Chondrocyte (in vitro differentiated cells): ENCODE measurements at places on chromosomes 4 and X. TPM values are rescaled to one million over a fixed set of nuclear protein-coding genes. Genes with fewer than 3 reads are reported as not detected.

DNA sequence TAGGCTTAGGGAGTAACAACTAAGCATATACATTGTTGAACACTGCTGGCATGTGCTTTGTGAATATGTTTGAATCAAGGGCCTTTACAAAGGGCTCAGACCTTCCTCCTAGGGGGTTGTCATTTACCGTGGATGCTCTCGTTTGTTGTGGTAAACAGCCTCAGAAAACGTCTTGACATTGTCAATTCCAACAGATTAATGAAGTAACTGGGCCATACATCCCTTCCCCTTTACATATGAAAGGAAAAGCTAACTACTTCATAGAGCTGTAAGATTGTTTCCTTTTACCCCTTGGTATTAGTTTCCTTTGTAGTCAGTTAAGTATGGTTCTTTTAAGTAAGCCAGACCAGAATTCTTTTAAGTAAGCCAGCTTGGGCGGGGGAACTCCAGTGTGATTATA lies 42.9 kb downstream of the FAT4 start:
- no peaks in the 10 kb centered on the region for H3K27me3 ChIP-seq
- no peak overlapping the region for H3K27ac ChIP-seq
- H3K4me1 ChIP-seq, result peaks cover 10% of the 10 kb centered on the region

Gene EVC2
- 2.8 to 5.5 TPM (median 5.5 TPM) in 3 replicates for total RNA-seq

- DNase-seq, result no peak
- no peaks in the 10 kb centered on the region for H3K4me1 ChIP-seq
- no peak overlapping the region for H3K4me3 ChIP-seq
- peaks cover 2% of the 10 kb centered on the region for H3K27me3 ChIP-seq
- H3K36me3 ChIP-seq, result no peaks in the 10 kb centered on the region
These were observed 174.4 kb upstream of the ATP6AP2 start for GRCh38 chrX:40406330-40406859.

DNA sequence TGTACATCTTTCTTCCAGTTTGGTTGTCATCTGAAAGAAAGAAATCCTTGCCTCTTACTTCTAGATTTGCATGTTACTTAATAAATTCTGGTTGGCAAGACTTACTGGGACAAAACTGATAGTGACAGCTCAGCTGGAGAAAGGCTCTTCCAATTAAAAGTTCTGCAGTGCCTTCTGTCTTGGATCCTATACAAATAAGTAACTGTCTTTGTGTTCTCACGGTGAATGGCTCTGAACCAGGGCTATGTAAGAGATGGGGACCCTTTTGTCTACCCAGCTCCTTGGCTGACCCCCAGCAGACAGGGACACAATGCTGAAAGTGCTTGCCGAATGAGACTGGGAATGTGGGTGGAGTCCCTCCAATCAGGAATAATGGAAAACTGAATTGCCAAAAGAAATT lies 89.5 kb downstream of the AASDH start:
- H3K4me3 ChIP-seq, result no peak overlapping the region
- H3K4me1 ChIP-seq, result peaks cover 16% of the 10 kb centered on the region
- no peaks in the 10 kb centered on the region for H3K27me3 ChIP-seq
- H3K27ac ChIP-seq, result no peak overlapping the region
- DNase-seq, result no peak
- H3K36me3 ChIP-seq, result peaks cover 1% of the 10 kb centered on the region

Gene RTL5
- total RNA-seq, result 8.5 to 14.4 TPM (median 14.1 TPM) in 3 replicates

DNA sequence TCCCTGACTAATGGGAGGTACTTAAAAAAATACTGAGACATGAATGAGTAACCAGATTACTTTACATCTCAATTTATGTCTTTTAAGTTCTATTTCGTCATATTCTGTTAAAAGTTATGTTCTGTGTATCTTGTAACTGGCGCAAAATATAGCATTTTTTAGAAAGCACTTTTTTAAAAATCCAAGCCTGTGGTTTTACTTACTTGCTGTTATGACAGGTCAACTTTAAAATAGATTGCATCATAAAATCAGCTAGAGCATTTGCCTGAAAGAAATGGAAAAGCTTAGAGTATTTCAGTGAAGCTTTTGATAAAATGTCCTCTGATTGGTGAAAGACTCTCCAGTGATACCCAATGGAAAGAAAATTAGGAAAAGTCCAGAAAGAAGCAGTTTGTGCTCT lies 1892.3 kb upstream of the TENM3 start:
- no peaks in the 10 kb centered on the region for H3K36me3 ChIP-seq
- DNase-seq, result no peak
- no peaks in the 10 kb centered on the region for H3K27me3 ChIP-seq
- no peak overlapping the region for H3K27ac ChIP-seq
- H3K4me1 ChIP-seq, result peaks cover 8% of the 10 kb centered on the region

Gene ODAPH
- total RNA-seq, result not detected in 3 replicates

DNA sequence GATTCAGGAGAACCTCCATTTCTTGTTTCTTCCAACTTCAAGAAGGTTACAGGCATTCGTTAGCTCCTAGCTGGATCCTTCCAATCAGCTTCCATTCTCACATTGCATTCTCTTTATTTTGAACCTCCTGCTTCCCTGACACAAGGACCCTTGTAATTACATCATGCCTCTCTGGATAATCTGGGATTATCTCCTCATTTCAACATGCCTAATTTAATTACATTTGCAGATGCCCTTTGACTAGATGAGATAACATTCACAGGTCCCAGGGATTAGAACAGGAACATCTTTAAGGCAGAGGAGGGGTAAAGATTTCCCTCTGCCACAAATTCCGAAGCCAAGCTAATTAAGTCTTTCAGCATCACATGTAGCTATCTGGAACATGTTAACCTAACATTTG lies 753.8 kb upstream of the PCDH7 start:
- H3K36me3 ChIP-seq, result no peaks in the 10 kb centered on the region
- no peak for DNase-seq
- H3K27ac ChIP-seq, result no peak overlapping the region
- H3K27me3 ChIP-seq, result no peaks in the 10 kb centered on the region

Gene BST1
- 0.45 TPM in 1 of 3 replicates, not detected in the others for total RNA-seq

GRCh38 chr4:10599574-10599973 lies 85.0 kb downstream of the CLNK start:
- H3K4me1 ChIP-seq, result peaks cover 11% of the 10 kb centered on the region
- H3K4me3 ChIP-seq, result no peak overlapping the region
- H3K36me3 ChIP-seq, result no peaks in the 10 kb centered on the region
- no peaks in the 10 kb centered on the region for H3K27me3 ChIP-seq
- DNase-seq, result no peak

- H3K36me3 ChIP-seq, result no peaks in the 10 kb centered on the region
- H3K27me3 ChIP-seq, result peaks cover 3% of the 10 kb centered on the region
- H3K4me1 ChIP-seq, result peaks cover 17% of the 10 kb centered on the region
These were observed 22.7 kb upstream of the ACSL1 start for GRCh38 chr4:184848510-184848909.

DNA sequence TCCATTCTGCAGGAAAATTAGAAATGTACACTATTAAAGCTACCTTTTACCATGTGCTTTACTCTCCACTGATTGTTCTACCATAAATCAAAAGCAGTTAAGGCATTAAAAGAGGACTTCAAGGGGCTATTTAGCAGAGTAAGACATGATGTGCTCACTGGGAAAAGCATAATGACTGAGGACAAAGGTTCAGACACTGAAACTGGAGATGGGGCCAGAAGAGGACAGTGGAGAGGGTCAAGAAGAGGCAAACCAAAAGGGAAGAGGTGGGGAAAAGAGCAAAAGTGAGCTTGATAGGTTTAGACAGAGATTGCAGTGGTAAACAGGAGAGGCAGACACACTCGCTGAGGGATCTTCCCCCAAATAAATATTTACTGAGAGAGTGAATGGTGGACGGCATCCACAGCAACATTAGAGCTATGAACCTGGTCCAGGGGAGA lies 23.8 kb downstream of the SH3RF1 start:
- peaks cover 5% of the 10 kb centered on the region for H3K36me3 ChIP-seq
- H3K4me1 ChIP-seq, result peaks cover 86% of the 10 kb centered on the region
- DNase-seq, result no peak

Gene XKRX
- total RNA-seq, result 0.15 TPM in 1 of 3 replicates, not detected in the others

Gene SPANXA2
- not detected in 3 replicates for total RNA-seq

Gene ANOS1
- 9.6 to 23.1 TPM (median 22.3 TPM) in 3 replicates for total RNA-seq

Gene QDPR
- total RNA-seq, result 22.5 to 31.9 TPM (median 23.3 TPM) in 3 replicates

Gene SPON2
- 158 to 184 TPM (median 162 TPM) in 3 replicates for total RNA-seq

GRCh38 chrX:41381685-41382084 lies 47.7 kb downstream of the DDX3X start:
- H3K4me3 ChIP-seq, result no peak overlapping the region
- peaks cover 17% of the 10 kb centered on the region for H3K4me1 ChIP-seq
- H3K27ac ChIP-seq, result peak overlapping the region; percentile 45
- no peak for DNase-seq
- no peaks in the 10 kb centered on the region for H3K36me3 ChIP-seq
- no peaks in the 10 kb centered on the region for H3K27me3 ChIP-seq

GRCh38 chr4:84498203-84498934 lies 723 bp downstream of the NKX6-1 start:
- H3K4me1 ChIP-seq, result peaks cover 28% of the 10 kb centered on the region
- no peak overlapping the region for H3K27ac ChIP-seq
- peak overlapping the region; percentile 82 for H3K4me3 ChIP-seq
- peaks cover 5% of the 10 kb centered on the region for H3K36me3 ChIP-seq
- peaks cover 86% of the 10 kb centered on the region for H3K27me3 ChIP-seq
- DNase-seq, result no peak

GRCh38 chr4:152613841-152614721 lies 65.7 kb downstream of the TMEM154 start:
- no peak for DNase-seq
- no peak overlapping the region for H3K4me3 ChIP-seq
- H3K27me3 ChIP-seq, result peaks cover 32% of the 10 kb centered on the region
- H3K27ac ChIP-seq, result no peak overlapping the region

DNA sequence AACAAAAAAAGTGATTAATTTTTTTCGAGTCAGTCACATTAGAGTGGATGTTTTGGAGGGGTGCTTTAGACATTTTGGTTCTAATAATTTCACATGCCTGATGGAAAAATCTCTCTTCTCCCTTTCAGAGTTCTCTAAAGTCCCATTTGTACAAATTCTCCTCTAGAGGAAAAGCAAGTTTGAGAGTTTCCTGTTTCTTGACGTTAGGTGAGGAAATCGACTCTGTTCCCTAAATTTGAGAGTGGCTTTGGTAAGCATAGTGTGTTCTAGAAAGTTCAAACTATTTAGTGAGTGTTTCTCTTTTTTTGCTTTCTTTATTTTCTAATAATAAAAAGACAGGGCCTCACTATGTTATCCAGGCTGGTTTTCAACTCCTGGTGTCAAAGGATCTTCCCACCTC lies 1.6 kb upstream of the ATP6AP2 start:
- no peak overlapping the region for H3K27ac ChIP-seq
- no peaks in the 10 kb centered on the region for H3K27me3 ChIP-seq
- H3K4me3 ChIP-seq, result no peak overlapping the region
- H3K4me1 ChIP-seq, result peaks cover 12% of the 10 kb centered on the region

Gene GABRQ
- not detected in 3 replicates for total RNA-seq

DNA sequence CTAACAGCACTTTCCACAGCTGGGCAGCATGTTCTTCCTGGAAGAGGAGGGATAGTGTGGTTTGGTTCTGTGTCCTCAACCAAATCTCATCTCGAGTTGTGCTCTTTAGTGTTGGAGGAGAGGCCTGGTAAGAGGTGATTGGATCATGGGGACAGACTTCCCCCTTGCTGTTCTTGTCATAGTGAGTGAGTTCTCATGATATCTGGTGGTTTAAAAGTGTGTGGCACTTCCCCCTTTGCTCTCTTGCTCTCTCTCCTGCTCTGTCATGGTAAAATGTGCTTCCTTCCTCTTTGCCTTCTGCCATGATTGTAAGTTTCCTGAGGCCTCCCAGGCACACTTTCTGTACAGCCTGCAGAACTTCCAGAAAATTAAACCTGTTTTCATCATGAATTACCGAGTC lies 133.7 kb upstream of the NDP start:
- H3K4me1 ChIP-seq, result no peaks in the 10 kb centered on the region
- H3K36me3 ChIP-seq, result no peaks in the 10 kb centered on the region
- no peak overlapping the region for H3K27ac ChIP-seq
- H3K4me3 ChIP-seq, result no peak overlapping the region

Gene SLC6A14
- total RNA-seq, result not detected in 3 replicates

DNA sequence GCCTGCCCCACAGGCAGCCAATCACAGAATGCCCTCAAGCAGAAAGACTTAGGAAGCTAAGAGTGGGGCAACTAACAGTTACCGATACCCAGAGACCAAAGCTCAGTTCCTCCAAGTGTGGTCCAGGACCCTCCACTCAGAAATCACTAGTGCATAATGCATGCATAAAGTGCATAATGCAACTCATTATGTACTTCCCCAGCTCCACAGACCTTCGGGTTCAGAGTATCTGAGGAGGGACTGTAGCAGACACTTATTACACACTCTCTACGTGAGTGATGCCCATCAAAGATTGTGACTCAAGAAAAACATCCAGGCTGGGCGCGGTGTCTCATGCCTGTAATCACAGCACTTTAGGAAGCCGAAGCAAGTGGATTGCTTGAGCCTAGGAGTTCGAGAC lies 328.0 kb downstream of the BCOR start:
- H3K27me3 ChIP-seq, result no peaks in the 10 kb centered on the region
- H3K4me1 ChIP-seq, result peaks cover 28% of the 10 kb centered on the region
- no peak overlapping the region for H3K4me3 ChIP-seq
- peaks cover 2% of the 10 kb centered on the region for H3K36me3 ChIP-seq

DNA sequence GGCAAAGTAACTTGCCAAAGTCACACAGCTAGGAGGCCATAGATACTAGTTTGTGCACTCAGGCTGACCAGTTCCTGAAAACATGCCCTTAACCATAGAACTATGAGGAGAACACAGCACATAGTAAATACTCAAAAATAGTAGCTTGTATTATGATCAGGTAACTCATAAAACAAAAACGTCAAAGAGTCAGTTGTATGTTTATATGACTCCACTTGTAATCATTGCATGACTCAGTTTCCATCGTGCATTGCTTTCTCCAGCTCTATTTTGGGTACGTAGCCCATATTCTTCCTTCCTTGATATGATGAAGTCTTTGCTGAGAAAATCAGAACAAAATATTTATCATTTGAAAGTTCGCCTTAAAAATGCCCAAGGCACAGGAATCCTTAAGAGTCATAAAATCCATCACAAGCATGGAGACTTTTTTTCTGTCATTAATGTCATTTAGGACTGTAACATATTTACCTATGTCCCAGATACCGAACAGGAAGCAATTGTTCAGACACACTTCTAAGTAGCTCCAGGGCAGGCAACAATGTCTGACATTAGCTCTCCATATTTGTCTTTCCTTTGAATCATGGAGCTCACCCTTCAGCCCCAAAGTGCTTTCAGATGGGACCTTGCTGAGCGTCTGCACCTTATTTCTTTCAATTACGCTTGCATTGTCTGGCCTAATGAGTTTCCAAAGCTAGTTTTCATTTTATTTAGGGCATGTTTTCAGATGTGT lies 11.2 kb upstream of the MID1 start:
- no peaks in the 10 kb centered on the region for H3K27me3 ChIP-seq
- H3K4me1 ChIP-seq, result peaks cover 30% of the 10 kb centered on the region
- H3K36me3 ChIP-seq, result no peaks in the 10 kb centered on the region
- no peak overlapping the region for H3K4me3 ChIP-seq
- H3K27ac ChIP-seq, result no peak overlapping the region
